ENCODE measurements at places on chromosomes 2 and 18.
A peak's percentile ranks its signal among the peaks of the same experiment; 100 is the strongest.

GRCh38 chr2:126909366-126909765 is 10.7 kb downstream of the TEX51 start:
- no peak for DNase-seq

DNA sequence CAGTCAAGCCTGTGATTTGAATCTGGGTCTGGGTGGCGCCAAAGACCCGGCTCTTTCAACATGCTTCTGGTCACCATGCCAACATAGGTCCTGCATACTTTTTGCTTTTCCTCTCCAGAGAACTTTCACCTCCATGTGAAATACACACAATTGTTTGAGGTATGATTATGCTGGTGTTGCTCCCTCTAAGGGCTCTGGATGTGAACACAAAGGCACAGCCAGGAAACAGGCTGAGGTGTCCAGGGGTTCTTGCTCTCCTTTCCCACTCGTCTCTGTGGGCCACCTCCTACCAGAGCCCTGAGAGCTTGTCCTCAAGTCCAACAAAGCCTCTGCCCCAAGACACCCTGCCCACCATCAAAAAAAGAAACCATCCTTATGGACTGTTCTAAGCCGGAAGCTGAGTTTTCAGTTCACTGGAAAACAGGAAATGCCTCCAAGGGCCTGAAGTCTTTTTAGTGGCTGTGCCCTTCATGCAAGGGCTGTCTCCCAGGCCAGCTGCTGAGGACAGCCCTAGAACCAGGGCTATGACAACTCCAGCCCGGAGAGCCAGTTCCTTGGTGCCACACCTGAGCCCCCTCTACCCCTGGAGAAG is 100.2 kb upstream of the EPAS1 start:
- DNase-seq = no peak

- no peak for DNase-seq
Measured at GRCh38 chr2:36395866-36396265, 40.3 kb downstream of the CRIM1 start.

- DNase-seq = no peak
Measured at GRCh38 chr2:24452502-24452885, 38.6 kb upstream of the NCOA1 start.

DNA sequence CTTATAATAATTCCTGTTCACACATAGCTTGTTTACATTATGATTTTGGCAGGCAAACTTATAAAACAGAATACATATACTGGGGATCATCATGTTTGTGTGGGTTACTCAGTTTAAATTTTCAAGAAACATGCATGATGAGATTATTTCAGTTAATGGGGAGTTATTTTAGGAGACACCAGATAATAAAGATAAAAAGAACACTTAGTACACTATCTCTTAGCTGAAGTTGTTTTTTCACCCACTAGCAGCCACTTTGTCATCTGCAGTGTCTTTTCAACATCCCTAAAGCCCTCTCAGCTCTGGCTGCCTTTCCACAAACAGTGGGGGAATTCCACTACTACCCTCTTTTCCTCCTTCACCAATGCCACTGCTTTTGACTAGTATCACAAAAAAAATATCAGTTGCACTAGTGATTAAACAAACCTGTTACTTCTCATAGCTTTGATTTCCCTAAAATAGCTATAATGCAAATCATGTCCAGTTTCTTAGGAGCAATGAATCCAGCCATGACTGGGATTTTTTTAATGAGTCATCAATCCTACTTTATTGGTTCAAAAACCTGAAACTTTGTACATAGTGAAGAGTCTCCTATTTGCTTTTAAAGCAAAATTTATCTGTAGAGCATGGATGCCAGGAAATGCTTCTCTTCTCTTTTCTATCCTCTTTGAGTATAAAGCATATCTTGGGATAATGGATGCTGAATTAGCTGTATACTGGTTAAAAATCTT is 156.7 kb upstream of the TFPI start:
- no peak for DNase-seq

GRCh38 chr2:203826704-203827103 is 40.9 kb upstream of the CTLA4 start:
- no peak for DNase-seq

GRCh38 chr2:72349016-72349415 is 201.4 kb upstream of the CYP26B1 start:
- DNase-seq = no peak

GRCh38 chr2:207484444-207485391 is 45.0 kb upstream of the CREB1 start:
- DNase-seq = no peak

DNA sequence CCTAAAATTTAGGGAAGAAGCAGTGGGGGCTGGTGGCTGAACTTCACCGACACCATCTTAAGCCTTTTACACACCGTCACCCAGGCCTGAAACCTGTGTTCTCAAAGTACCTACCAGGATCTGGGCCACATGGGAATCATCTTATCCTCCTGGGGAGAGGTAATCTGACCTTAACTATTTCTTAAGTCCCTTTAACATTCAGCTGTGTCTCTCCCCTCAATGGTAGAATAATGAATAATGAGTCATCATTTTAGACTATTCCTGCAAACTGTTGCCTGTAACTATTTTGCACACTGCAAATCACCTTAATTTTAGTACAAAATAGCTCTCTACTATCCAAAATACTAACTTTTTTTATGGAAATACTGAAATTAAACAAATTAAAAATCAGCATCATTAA is 149.4 kb upstream of the KLF7 start:
- no peak for DNase-seq

GRCh38 chr2:71932780-71933466 is 214.7 kb downstream of the CYP26B1 start:
- no peak for DNase-seq

- DNase-seq = peak; percentile 54
Measured at GRCh38 chr18:49656073-49656692, 94.3 kb downstream of the LIPG start.

GRCh38 chr2:145303536-145303935 is 783.6 kb upstream of the ZEB2 start:
- DNase-seq = no peak

DNA sequence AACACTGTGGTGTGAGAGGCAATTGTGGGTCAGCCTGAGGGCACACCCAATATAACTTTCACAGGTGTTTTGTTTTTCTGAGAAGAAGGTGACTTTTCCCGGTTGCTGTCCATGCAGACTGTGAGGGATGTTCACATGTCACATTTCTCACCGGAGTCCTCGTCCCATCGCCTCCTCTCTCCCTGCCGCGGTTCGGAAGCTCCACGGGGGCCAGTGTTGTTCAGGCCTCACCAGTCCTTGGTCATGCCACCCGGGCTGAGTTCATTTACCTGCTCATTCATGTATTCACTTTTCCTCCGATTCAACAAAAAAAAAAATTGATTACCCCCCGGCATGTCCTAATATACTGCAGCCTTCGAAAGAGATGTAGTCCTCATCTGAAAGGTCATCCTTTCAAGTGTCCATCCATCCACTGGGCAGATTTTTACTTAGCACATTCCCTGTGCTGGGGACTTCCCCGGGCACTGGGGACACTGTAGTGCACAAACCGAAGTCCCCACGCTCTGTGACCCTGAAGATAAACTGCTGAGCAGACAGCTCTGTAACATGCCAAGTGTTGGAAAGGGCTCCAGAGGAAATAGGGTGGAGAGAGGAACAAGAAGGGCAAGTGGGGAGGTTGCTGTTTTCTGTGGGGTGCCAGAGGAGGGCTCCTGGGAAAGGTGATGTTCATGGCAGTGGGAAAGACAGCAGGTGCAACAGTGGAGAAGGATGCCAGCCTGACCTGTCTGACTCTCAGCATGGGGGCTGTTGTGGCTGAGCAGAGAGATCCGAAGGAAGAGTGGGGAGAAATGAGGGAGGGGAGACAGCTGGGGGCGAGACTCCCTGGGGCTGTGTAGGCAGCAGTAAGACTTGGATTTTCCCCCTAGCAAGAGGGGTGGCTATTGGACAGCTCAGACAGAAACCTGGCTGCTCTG is 22.4 kb downstream of the LRRFIP1 start:
- DNase-seq = no peak

- no peak for DNase-seq
Measured at GRCh38 chr2:200743042-200743676, 68.6 kb upstream of the BZW1 start.

- DNase-seq = peak; percentile 26
Measured at GRCh38 chr2:234905547-234906265, 46.1 kb upstream of the SH3BP4 start.

DNA sequence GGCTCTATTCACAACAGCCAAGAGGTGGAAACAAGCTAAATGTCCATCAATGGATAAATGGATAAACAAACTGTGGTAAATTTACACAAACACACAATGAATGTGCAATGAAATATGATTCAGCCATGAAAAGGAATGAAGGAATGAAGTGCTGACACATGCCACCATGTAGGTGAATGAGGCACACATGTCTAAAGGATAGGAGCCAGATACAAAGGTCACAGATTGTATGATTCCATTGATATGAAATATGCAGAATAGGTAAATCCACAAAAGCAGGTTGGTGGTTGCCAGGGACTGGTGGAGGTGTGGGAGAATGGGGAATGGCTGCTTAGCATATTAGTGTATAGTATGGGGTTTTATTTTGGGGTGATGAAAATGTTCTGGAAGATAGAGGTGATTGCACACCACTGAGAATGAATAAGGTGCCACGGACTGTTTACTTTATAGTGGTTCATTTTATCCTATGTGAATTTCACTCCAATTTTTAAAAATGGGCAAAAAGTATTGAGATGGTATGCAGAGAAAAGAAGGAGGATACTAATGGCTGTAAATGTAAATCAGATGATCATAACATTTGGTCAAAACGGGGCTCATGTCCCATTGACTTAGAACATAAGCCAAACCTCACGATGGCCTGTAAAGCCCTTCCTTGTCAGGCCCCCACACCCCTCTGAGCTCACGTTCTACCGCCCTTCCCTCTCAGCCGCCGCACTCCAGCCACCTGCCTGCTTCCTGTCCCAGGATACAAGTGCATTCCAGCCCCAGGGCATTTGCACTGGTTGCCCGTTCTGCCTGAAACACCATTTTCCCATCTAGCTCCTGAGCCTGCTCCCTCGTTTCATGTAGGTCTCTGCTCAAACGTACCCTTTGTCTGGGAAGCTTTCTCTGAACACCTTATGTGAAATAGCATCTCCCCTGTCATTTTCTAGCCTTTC is 165.5 kb downstream of the DDX1 start:
- no peak for DNase-seq

DNA sequence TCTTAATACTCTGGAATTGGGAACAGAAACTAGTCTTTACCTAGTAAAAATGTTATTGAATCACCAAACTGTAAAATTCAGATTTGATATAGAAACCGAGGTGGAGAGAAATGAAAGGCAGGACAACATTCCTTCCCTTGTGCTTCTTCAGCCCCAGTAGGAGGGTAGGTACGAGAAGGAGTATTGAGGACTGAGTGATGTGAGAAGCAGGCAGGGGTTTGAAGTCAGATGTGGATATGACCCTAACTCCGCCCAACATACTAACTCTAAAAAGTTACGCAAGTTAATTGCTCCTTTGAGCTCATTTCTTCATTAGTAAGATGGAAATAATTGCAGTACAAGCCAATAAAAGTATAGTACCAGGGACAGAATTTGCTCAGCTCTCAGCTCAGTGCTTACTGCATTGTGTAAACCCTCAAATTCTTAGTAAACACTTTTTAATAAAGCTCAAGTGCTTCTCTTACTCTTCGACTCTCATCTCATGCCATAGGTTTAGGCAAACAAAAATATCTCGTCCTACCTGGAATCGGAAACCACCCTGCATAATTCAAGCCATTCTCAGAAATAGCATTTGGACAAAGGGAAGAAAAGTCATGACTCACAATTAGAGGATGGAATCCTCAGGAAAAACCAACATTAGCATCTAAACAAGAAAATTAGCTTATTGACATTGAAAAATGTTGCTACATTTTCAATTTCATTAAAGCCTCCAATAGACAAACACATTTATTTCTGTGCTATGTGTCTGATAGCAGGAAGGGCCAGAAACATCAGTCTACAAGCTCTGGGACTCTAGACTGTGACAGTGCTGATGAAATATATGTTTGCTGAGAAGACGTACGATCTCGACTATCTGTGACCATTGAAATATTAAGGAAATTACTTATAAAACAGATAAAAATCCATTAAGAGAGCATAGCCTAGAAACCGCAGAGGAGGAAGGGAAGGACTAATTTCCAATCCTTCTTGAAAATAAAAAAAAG is 161.3 kb downstream of the HNMT start:
- no peak for DNase-seq

- no peak for DNase-seq
Measured at GRCh38 chr2:43408407-43409160, 182.2 kb upstream of the ZFP36L2 start.

GRCh38 chr18:8730080-8730827 is 24.9 kb downstream of the MTCL1 start:
- DNase-seq = peak; percentile 20

DNA sequence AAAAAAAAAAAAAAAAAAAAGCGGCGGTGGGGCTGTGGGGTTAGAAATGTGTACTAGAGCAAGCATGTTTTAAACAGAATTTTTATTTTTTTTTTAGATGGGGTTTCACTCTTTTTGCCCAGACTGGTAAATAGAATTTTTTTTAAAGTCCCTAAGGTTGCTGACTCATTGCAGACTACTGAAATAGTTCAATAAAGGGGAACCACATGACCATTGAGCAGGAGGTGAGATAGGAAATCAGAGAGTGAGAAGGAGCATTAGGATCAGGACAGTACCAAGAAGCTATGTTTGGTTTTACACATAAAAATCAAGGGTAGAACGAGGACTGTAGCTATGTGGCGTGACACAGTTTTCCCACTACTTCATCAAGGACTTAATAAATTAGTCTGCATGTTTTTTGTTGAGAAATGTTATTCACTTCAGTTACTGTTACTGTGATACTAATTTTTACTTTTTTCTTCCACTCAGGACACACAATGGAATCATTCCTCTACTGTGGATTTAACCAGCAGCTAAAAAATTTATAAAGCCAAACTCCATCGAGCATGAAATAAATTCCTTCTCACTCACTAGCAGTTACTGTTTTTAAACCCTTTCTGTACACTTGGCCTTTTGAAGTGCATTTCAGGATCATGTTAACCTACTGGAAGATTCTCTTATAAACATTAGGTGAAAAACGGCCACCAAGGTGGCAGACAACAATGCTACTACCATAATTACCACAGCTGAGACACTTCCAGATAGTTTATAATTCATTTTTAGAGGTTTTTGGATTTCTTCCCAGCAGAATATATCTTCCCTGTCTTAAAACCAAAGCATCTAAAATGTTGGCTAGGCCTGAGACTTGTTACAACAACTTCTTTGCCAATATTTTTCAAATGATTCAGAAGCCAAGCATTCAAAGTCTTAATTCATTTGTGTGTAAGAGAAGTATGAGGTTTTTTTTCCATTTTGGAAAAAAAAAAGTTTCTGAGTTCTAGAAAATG is 33.2 kb downstream of the LAMA1 start:
- peak; percentile 80 for DNase-seq

- no peak for DNase-seq
Measured at GRCh38 chr2:31739161-31739560, 158.4 kb upstream of the SRD5A2 start.
